ENCODE measurements at places on chromosomes 2 and 18.

DNA sequence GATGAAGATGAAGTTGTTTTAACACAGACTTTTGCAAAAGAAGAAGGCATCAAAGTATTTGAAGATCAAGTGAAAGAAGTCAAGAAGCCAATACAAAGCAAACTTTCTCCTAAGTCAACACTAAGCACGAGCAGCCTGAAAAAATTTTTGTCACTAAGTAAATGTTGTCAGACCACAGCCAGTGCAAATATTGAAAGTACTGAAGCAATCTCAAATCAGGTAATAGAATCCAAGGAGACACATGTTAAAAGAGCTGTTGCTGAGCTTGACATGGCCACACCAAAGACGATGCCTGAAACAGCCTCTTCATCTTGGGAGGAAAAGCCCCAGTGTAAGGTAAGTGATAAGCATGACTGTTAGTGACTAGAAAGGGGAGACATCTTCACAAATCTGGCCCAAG, 75.1 kb downstream of the FSIP2 start:
- DNase-seq, result no peak

DNA sequence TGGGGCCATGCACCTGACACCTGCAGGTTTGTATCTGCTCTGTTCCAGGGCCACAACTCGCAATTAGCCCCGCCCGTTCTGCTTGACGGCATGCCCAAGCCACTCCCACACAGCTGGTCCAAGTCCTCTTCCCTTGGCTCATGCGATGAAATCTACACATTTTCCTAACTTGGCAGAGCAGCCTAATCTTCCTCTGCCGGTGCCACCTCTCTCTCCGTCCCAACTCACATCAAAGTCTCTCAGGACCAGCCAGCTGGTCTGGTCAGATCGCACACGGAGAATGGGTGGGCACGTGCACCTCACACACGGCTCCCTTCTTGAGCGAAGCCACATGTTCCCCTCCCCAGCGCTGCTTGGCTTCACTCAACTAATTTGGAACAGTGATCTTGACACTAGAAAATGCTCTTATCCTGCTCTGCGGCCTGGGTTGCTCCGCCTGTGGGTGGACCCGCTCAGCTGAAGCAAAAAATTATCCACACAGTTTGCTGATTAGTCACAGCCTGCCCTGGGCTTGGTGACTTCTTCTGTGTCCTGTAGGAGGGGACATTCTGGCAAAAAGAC, 176.7 kb downstream of the NRP2 start:
- no peak for DNase-seq

DNA sequence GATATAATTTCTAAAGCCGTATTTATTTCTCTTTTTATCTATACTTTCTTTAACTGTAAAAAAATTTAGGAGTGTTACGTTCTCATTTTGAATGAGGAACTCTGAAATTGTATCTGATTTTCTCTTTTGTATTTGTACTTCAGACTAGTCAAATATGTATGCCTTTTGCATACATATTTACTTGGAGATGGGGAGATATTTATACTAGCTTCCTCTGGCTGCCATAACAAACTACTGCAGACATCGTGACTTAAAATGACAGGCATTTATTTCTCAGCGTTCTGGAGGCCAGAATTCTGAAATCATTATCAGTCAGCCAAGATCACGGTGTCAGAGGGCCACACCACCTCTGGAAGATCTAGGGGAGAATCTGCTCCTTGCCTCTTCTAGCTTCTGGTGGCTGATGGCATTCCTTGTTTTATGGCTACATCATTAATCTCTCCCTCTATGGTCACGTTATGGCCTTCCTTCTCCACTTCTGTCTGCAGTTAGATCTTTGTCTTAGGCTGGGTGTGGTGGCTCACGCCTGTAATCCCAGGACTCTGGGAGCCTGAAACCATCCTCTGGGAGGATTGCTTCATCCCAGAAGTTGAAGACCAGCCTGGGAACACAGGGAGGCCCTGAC, 8.2 kb downstream of the LCLAT1 start:
- DNase-seq, result no peak

- DNase-seq, result no peak
These were observed 58.0 kb upstream of the ZNF236 start for GRCh38 chr18:76764291-76764901.

- no peak for DNase-seq
These were observed 13.0 kb upstream of the FHL2 start for GRCh38 chr2:105411720-105412407.

GRCh38 chr18:46073474-46074331, 1.6 kb upstream of the PSTPIP2 start:
- no peak for DNase-seq

DNA sequence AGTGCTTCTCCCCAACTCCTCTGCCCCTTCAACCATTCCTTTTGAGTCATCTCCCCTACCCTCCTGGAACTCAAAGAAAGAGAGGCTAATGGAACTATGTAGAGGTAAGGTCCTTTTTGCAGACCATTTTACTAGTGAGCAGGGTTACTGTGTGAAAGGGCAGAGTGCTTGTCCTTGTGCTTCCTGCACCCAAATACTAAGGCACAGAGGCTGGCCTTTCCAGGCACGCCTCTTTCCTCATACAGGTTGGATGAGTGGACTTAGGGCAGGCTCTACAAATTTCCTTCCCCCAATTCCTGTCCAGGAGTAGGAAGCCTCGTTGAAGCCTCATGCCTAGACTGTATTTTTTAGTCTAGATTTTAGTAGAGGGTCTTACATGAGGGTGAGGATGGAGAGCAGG, 288.8 kb upstream of the SLC14A2 start:
- DNase-seq, result no peak

GRCh38 chr2:160308915-160309314, 108.8 kb upstream of the ITGB6 start:
- no peak for DNase-seq

GRCh38 chr2:36889795-36890194, 76.5 kb downstream of the STRN start:
- no peak for DNase-seq

GRCh38 chr2:210663631-210664089, 107.3 kb downstream of the CPS1 start:
- no peak for DNase-seq

- no peak for DNase-seq
These were observed 8.4 kb downstream of the MYOM1 start for GRCh38 chr18:3211236-3211992.

DNA sequence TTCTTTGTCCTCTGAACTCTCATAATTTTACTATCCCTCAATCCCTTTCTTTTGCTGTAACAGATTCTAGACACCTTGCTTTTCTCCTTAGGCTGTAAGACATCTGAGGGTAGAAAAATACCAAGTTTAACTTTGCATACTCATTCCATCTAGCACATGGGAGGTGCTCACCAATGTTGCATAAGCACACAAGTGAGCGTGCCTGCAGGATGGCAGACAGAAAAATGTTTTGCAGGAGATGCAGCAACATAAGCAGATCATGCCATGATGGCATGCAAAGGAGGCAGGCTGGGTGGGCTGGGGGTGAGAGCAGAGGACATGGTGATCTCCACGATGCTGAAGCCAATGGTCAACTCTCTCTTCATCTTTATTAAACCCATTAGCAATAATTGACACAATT, 24.1 kb downstream of the CYRIA start:
- DNase-seq, result no peak

DNA sequence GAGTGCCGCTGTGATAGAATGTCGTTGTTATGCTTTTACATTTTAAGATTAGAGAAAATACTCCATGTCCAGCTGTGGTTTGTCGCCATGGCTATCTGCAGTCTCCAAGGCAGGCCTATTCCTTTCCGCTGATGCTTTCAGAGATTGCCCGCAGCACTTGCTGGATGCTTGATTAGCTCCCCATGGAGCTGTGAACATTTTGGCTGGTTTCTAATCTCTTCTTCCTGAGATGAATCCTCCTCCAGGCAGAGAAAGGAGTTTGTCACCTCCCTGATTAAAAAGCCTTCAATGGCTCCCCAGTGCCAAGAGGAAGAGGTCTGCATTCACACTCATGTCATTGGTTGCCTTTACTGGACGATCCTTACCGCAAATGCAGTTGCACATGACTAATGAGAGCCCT, 32.6 kb upstream of the LPIN1 start:
- no peak for DNase-seq

DNA sequence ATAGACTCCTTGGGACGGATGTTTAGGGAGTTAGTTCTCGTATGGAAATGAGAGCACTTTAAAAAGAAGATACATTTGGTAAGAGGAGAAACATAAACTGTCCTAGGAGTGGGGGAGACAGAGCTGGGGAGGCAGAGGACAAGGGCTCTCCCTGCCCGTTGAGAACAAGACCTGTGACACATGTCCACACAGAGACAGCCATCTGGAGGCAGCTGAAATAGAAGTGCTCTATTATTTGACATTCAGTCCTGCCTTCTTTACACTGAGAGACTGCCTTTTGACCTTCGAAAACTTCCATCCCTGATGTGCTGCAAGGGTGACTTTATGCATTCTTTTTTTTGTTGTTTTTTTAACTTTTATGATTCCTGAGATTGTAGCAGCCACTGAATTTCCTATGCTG, 150.1 kb downstream of the UXS1 start:
- no peak for DNase-seq

All from stimulated activated CD8-positive, alpha-beta memory T cell treated with anti-CD3 and anti-CD28 coated beads, Interleukin-4, amount 100 ng/mL, for 1 hour (primary cell).